ENCODE measurements at places on chromosomes 11 and 22. TPM values are rescaled to one million over a fixed set of nuclear protein-coding genes. Genes with fewer than 3 reads are reported as not detected.
A peak's percentile ranks its signal among the peaks of the same experiment; 100 is the strongest.

CRYBA4 gene
- polyA plus RNA-seq = not detected

INTS4 gene
- 42.1 TPM for polyA plus RNA-seq

UPK3A gene
- not detected for polyA plus RNA-seq

HIC2 gene
- 0.21 TPM for polyA plus RNA-seq

DDI1 gene
- polyA plus RNA-seq = not detected

EFCAB6 gene
- 0.15 TPM for polyA plus RNA-seq

NRXN2 gene
- polyA plus RNA-seq = not detected

GGTLC2 gene
- not detected for polyA plus RNA-seq

MIOX gene
- not detected for polyA plus RNA-seq

DNA sequence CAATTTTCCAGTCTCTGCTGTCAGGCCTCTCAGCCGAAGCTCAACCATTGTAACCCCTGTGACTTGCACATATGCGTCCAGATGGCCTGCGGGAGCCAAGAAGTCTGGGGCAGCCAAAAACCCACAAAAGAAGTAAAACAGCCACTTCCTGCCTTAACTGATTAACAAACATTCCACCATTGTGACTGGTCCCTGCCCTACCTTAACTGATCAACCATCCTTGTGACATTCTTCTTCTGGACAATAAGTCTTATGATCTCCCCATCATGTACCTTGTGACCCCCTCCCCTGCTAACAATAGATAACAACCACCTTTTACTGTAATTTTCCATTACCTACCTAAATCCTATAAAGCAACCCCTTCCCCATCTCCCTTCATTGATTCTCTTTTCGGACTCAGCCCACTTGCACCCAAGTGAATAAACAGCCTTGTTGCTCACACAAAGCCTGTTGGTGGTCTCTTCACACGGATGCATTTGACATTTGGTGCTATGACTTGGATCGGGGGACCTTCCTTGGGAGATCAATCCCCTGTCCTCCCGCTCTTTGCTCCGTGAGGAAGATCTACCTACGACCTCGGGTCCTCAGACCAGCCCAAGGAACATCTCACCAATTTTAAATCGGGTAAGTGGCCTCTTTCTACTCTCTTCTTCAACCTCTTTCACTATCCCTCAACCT, 1.3 kb upstream of the NDUFC2 start:
- no peak for DNase-seq

GRCh38 chr11:2194877-2195755, 23.5 kb upstream of the TH start:
- peak; percentile 51 for DNase-seq

- no peak for DNase-seq
Observed at GRCh38 chr11:42049650-42050049, 590.2 kb upstream of the LRRC4C start.

DNA sequence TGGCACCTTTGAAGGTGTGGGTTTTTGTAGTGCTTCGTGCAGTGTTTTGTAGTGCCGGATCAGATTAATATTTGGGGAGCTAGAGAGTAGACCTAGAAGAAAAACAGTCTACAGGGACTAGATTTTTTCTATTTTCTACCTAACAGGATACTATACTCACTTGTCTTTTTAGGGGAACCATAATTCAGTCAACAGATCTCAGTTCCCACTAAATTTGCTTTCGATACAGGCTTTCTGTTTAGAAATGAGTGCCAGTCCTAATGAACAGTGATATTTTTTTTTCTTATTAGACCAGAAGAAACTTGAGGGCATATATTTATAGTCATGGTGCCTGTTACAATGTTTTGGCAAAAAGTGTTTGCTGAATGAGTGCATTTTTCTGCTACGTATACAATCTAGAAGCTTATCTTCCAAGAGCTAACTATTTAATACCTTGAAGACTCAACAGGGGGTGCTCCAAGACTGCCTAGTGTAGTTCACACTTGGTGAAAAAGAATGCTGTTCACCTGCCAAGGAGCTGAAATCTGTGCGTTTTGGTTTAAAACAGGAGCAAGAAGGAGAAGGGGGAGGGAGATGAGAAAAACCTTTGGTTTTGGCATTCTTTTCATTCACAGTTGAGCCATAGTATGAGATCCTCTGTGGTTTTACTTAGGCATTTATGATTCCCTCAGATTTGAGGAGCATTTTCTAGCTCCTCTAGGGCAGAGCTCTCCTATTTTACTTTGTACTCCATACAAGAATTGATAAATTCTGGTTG, 44.9 kb upstream of the VSTM5 start:
- peak; percentile 7 for DNase-seq

GRCh38 chr22:29152045-29152953, 53.4 kb upstream of the EMID1 start:
- DNase-seq = no peak

- no peak for DNase-seq
Observed at GRCh38 chr11:68354148-68354872, 41.9 kb downstream of the LRP5 start.

GRCh38 chr11:33869481-33870422, 22.1 kb downstream of the LMO2 start:
- no peak for DNase-seq

DNA sequence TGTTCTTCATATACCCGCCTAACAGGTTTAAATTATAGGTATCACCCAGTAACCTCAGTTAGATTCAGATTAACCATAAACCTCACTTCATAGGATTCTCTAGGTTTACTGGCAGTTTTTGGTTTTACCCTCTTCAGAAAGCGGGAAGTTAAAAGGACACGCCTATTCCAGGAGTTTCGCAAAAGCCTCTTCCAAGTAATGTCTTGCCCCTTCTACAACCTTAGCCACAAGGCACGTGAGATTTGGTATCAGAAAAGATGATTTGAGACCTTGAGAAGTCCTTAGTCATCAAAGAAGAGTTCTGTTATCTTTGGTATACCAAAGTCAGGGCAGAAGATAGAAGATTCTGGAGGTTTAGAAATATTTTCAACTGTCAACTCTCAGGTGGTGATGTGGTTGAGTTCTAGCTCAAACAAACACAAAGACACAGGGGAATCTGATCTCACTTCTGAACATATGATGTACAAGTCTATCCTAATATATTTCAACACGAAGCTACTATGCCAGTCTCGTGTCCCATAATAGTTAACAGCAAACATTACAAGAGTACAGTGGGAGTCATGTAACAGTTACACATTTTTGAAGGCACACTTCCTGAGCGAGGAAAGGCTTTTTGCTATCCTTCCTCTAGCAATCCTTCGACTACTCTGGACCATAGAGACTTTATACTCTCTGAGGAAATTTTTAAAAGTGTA, 103.5 kb downstream of the USP35 start:
- no peak for DNase-seq

DNA sequence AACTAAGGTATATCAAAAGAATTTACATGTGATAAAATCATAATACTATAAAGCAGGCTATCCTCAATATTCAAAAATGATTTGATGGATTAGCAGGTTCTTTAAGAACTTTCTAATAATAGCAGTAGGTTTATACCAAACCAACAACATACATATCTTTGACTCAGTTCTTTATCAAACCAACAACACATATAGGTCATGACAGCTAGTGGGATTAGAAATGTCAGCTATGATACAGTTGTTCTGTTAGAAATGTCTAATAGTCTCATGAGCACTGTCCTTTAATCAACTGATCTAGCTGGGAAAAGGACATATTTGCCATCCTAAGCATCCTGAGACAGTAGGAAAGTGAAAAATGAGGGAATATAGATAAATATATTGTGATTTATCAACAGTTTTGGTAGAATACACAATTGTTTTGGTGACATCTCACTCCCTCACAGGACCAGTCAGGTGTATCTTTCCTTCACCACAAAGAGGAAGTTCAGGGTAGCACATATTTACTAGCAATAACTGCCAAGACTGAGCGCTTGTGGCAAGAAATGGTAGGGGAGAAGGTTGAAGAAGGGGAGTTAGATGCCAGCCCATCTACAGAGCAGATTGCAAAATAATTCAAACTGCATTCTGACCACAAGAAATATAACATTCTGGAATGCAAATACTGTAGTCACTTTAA, 90.8 kb upstream of the APOA1 start:
- peak; percentile 62 for DNase-seq

- DNase-seq = peak; percentile 42
Observed at GRCh38 chr11:96272529-96273222, 70.3 kb downstream of the MAML2 start.

DNA sequence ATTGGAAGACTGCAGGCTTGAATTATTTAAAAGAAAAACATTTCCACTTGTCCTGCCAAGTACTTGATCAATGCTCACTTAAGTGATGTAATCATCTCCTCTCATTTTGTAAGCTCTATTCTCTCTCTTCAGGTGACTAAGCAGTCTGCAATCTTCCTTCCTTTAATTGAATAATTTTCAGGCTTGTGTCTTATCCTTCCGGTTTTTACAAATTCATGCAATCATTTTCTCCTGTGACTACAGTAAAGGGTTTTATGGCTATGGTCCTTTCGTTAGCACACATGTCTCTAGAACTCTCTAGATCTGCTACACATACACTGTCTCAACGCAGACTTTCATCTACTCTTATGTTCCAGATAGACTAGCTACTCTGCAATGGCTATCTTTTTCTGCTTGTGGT, 12.6 kb upstream of the UPB1 start:
- DNase-seq = no peak

- no peak for DNase-seq
Observed at GRCh38 chr11:92477686-92478085, 253.1 kb downstream of the FAT3 start.

DNA sequence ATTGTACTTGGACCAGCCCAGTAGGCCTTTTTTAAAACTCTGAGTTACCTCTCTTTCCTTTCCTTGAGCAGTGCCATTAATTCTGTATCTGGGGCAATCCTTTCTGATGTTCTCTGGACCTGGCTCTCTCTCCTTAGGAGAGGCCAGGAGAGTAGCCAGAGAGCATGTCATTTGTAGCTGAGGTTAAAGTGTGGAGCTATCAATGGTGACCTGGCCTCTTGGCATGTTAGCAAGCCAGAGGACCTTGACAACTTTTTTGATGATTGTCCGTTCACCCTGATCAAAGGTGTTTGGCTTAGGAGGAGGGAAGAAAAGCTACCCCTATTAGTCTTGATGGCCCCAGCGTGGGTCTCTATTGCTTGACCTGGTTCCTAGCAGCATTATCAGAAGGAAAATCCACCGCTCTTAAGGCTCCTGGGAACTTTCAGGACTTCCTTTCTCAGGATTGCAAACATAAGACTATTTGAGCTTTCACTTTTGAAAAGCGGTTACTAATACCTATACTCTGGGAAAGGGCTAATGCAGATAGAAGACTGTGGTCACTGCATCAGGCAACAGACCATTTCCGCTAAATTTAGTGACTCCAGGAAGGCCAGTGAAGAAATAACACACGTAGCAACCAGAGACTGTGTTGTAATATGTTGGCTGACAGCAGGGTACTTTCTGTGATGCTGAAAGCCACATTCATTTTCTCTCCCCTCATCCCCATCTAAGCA, 18.2 kb downstream of the LIMK2 start:
- no peak for DNase-seq

DNA sequence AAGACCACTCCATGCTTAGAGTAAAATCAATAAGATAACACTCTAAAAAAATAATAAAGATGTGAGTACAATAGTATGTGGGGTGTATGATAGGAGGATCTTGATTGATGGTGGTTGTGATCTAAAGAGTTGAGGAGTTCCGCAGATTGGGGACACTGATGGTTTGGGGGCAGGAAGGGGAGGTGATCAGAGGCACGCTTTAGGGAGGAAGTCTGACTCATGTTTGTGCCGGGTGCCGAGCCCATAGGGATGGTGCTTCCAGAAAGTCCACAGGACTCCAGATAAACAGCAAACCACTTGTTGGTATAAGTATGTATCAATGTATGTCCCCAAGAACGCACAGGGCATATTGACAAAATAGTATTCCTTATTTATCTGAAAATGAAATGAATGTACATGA, 27.5 kb downstream of the LINC01488 start:
- DNase-seq = no peak

DNA sequence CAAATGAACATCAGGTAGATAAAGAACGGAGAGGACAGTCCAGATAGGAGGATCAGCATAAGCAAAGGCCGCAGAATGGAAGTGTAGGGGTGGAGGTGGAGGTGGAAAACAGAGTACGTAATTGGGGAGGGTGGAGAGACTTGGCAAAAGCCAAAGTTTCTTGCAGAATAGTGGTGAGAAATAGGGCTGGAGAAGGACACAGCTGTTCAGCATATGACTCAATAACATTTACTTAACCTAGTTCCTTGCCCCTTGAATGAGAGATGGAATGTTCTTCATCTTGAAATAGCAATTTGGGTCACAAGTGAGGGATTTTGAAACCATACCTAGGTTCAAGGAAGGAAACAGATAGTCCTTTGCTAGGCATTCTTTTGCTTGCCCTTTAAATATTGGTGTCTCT, 235.9 kb upstream of the ARHGAP20 start:
- no peak for DNase-seq

All from CD4-positive, alpha-beta memory T cell (primary cell).